Endothelial cell (in vitro differentiated cells): ENCODE measurements at places on chromosomes 16 and 17.

GRCh38 chr17:39793301-39793872 is 55.6 kb downstream of the GRB7 start:
- DNase-seq: no peak

- no peak for DNase-seq
These were observed 1.8 kb downstream of the MYH10 start for GRCh38 chr17:8628609-8629169.

DNA sequence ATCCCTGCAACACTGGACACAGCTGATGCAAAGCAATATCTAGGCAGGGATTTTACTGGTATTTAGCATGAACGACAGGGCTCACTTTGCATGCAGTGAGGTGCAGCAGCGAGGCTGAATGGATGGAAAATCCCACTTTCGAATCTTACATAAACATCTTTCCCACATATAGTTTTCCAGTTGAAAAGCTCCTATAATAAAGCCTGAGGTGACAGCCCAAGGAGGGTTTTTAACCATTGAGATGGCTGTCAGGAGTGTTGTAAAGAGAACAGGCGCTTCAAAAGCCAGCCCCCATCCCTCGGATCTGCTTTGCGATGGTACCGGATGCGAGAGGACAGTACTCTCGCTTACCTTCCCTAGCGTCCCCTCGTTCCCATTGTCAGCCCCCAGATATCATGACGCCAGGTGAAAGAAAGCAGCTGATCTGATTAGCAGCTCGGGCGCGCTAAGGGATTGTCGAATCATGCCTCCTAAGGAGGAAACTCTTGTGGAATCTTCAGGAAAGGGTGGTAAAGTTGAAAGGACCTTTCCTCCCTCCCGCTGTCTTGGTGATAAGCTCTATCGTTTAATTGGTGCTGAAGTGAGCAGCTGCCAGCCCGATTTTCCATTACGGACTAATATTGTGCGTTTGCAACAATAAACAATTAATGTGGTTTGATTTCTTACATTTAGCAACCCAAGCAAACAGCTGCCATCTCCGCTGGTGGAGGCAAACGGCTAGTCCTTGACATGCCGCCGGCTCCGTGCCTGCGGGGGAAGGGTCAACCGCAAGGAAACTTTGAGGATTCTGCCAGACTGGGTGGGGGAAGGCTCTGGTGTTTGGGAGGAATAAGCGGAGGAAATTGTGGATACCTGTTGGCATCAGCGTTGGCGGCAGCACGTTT is 1.8 kb downstream of the CDH8 start:
- peak; percentile 33 for DNase-seq

GRCh38 chr17:39648616-39649366 is 11.8 kb downstream of the STARD3 start:
- DNase-seq: no peak

DNA sequence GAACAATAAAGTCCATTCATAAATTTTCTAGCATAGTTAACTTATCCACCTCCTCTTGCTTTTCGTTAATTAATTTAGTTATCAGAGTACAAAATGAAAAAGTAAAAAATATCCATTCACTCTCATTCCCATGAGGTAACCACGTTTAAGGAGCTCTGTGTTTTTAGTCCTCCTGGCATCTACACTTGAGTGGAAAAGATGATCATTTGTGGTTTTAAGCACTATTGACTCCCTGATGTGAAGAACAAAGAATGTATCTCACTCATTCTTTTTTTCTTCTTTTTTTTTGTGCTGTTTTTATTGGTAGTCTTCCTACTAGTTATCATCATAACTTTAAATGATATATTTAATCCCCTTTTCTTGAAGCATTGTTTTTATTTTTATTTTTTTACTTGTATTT is 26.1 kb downstream of the QPRT start:
- DNase-seq: no peak

- DNase-seq: no peak
These were observed 123.1 kb downstream of the LYRM1 start for GRCh38 chr16:21023509-21024202.
